NCI-H2171 (cell line): ENCODE measurements at places on chromosomes 5 and 9.

DNA sequence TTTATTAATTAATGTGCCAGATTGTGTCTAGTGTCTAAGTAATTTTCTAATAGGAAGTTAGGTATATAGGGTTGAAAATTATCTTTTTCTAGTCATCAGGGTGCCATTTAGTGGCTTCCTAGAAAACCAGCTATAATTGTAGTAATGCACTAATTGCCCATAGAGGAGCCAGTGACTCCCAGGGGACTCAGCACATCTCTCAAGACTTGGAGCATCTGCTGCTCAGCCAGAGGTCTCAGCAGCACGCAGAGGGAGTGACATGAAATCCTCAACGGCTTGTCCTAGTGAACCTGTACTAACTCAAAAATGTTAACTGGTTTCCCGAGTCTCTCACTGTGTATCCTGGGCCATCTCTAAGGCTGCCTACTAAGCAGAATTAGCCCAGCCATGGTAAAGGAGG lies 78.2 kb upstream of the MAN2A1 start:
- peak; percentile 59 for DNase-seq

DNA sequence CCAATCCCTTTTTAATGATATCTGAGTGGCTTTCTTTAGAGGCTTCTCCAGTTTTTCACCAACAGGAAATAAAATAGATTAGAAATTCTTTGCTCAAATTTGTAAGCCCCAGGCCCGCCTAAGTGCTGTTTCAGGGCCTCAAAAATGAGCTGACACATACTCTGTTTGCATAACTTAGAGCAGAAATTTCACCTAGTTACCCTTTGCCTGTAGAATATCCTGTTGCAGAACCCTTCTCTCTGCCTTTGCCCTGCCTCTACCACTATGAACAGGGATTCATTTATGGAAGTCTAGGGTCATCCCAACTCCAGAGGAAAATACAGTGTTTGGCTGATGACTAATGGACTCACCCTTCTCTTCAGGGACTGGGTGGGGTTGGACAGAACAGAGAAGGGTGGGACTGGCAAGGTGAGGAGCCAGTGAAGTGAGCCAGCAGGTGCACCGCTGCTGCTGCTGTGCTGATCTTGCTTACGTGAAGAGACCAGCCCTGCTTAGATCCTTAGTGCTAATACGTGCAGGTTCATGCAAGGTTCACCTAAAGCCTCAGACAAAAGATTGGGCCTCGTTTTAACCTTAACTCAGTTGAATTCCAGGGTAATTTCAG lies 22.8 kb downstream of the OSTF1 start:
- no peak for DNase-seq

DNA sequence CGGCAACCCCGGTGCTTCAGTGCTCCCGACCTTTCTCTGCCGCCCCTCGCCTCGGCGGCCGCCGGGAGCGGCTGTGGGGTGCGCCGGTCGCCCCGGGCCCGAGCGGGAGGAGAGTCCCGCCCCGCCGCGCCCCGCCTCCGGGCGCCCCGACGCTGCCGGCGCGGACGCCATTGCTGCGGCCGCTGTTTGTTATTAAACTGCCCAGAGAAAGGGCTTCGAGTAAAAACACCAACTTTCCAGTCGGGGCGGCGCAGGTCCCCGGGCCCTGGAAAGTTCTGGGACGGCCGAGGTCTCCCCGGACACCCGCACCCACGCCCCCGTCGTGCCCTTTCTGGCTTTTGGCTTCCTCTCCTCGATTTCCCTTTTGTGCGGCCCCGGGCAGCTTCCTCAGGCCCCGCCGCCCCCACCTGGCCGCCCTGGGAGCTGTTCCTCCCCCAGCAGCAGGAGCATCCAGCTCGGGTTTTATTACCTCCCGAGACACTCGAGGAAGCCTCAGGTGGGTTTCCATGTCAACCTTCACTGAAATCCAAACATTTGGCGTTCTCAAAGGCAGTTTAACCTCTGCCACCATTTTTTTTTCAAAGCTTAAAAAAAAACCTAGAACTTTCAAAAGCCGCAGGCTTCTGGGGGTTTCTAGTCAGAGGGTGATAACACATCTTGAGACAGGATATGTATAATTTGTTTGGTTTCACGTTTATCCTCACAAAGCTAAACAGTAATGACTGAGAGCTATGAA lies 334.4 kb downstream of the CWC27 start:
- peak; percentile 77 for DNase-seq

DNA sequence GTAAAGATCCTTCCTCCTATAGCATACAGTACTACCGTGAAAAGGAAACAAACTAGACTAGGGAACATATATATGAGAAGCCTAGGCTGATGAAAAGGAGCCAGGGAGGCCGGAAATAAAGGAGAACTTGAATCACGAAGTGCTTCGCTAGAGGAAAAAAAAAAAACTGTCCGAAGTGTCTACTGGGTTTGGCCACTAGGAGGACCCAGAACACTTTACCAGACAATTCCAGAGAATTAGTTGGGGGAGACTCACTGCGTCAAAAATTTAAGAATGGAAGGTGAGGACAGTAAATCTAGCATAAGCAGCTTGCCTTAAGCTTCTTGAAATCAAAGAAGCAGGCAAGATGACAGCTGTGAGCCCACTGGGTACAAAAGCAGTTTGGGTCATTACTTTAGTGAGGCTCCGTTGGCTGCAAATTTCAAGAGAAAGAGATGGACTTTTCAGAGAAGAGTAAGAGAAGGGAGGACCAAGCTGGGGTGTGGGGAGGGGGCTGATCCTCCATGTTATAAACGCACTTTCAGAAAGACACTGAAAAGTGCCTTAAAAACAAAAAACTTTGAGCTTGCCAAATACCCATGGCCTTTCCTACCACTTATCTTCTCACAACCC lies 47.4 kb downstream of the P4HA2 start:
- DNase-seq, result no peak

GRCh38 chr9:99000476-99001395 lies 57.0 kb downstream of the COL15A1 start:
- DNase-seq, result no peak

DNA sequence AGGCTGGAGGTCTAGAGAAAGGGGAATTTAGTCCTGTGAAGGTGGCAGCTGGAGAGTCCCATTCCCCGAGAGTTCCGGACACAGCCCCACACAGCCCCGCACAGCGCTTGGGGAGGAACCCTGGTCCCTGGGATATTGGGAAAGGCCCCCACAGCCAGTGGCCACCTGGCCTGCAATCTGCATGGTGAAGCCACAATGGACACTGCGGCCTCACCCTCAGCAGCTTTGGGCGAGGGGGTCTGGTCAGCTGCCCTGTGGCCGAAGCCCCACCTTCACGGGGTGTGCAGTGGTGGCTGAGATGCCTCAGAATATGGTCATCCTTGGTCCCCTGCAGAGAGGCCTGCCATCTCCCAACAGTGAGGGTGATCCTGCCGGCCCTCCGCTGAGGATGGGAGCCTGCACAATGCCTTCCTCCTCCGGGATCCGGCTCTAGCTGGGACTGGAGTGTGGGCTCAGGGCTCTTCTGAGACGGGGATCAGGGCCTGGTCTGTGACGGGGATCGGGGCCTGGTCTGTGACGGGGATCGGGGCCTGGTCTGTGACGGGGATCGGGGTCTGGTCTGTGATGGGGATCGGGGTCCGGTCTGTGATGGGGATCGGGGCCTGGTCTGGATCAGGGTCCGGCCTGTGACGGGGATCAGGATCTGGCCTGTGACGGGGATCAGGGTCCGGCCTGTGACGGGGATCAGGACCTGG lies 33.3 kb upstream of the TMEM250 start:
- DNase-seq, result no peak

DNA sequence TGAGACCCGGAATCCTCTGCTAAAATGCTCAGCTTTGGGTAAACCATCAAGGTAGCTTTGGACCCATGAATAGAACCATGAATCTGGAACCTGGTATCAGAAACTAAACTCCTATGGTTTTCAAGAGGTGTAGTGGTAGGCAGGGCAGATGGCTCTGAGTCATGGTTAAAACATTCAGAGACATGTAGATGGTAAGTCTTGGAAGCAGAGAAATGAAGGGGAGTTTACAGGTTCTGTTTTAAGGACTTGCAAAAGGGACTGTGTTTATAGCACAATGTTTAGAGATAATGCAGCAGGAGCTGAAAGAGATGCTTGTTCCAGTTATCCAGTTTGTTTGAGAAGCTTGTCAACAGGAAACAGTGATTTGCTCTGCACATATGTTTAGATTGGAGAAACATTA lies 36.0 kb upstream of the FBN2 start:
- DNase-seq, result no peak

DNA sequence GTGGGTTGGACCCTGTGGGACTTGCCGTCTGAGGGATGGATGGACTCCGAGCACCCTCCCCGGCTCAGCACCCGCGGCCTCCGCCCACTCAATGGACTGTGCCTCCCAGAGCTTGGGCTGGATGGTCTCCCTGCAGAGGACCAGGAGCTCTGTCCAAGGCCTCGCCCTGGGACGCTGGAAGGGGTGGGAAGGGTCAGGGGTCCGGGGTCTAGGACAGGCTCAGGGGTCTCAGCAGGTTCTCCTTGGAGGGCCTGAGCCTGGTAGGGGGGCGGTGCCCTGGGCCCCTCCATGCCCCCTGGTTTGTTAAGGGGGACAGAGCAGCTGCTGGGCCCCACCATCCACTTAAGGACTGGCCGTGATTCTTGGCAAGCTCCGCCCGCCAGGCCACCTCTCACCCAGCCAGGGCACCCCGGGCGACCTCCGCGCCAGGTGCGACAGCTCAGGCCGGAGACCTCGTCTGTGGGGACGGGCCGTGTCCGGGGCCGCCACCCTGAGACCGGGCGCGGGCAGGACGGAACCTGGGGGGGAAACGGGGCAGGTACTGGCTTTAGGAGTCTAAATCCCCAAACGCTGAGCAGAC lies 29.2 kb downstream of the EXOC3 start:
- DNase-seq, result no peak

DNA sequence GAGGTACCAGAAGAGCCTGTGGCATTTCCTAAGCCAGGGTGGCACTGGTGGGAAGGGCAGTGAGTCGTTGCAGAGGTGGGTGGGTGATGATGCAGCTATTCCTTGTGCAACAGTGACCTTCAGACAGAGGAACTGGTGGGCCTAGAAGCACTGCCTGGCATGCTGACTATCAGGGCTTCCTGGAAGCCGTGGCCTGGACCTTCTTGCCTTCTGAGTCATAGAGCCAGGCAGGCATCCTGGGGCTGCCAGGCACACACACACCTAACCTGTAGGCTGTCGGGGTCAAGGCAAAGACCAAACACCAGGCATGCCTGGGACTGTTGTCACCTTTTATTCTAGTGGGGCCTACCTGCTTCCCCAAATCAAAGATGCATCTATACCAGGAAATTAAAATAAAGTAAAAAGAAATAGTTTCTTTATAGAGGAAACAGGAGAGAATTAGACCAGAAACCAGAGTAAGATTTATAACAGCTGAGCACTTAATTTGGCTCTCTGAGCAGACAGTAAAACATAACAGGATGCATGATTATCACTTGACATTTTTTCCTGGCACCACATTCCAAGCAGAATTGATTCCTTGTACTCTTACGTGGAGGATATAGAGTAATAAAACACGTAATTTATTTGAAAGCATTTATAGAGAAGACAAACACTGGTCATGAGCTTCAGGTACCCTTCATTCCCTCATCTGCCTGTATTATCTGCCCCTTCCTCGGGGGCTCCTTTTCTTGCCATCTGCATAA lies 25.1 kb downstream of the NANS start:
- DNase-seq, result no peak

GRCh38 chr9:76595645-76596044 lies 136.7 kb downstream of the GCNT1 start:
- no peak for DNase-seq

GRCh38 chr5:79712741-79713140 lies 23.1 kb downstream of the CMYA5 start:
- no peak for DNase-seq

DNA sequence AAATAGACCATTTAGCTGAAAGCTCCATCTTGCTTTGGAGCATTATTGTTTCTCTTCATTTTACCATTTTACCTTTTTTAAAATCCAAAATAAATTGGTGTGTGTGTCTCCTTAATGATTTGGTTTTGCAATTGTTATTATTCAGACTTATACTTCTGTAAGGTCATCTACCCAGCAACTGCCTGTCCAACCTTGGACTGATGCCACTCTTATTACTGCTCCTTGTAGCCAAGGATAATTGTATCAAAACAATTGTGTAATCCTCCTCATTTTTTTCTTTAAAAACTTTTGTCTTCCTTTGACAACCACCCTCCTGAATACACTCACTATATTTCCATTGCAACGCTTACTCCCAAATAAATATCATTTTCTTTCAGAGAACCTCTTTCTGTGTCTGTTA lies 30.3 kb upstream of the HMGCR start:
- no peak for DNase-seq

GRCh38 chr9:98120476-98120875 lies 1.5 kb upstream of the TRIM14 start:
- no peak for DNase-seq

GRCh38 chr5:132064738-132065331 lies 4.4 kb downstream of the IL3 start:
- DNase-seq, result no peak

DNA sequence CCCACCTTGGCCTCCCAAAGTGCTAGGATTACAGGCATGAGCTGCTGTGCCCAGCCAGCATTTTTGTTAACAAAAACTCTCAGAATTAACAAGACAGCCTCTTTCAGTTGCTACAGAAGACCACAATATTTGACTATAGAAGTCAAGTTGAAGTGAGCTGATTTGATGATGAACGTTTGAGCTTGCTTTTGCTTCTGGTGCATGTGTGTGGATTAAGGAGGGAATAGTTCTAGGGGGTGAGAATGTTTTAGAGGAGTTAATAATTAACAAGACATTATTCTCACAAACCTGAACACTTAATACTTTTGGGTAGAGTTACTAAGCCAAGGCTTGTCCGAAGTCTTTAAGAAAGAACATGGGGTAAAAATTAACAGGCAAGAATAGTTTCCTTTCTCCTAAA lies 191.6 kb downstream of the TENT4A start:
- DNase-seq, result no peak

DNA sequence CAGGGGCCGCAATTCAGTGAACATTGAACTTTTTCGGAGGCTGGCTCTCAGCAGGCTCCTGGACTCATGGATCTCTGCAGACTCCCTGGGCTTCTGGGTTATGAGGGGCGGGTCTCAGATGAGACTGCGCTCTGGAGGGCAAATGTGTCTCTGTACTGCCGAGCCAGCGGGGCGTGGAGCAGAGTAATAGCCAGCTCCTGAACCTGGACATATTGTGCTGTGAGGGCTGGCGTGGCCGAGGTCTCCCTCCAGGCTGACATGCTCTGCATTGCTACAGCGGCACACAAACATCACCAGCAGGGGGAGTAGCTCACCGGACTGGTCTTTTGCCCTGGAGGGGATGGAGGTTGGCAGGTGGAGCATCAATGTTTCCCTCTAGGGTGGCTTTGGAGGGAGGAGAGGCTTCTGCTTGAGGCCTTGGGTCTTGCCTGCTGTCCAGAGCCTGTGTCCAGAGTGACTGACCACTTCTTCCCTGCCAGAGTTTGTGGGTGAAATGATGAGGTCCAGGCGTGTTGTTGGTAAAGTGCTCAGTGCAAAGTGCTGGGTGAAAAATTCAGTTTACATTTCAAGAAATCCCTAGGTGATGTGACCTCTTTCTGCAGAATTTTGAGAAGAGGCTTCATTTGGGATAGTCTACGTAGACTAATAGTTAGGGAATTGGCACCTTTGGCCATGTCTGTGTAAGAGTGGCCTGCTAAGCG lies 10.9 kb upstream of the GADD45G start:
- no peak for DNase-seq

- DNase-seq, result no peak
These were observed 293.2 kb downstream of the CTNND2 start for GRCh38 chr5:11611011-11611410.

- DNase-seq, result no peak
These were observed 78.5 kb upstream of the SPATA31D4 start for GRCh38 chr9:81849631-81850259.

- no peak for DNase-seq
These were observed 150.2 kb downstream of the RXRA start for GRCh38 chr9:134476272-134476941.
